ENCODE measurements at places on chromosomes 11 and 22.

DNA sequence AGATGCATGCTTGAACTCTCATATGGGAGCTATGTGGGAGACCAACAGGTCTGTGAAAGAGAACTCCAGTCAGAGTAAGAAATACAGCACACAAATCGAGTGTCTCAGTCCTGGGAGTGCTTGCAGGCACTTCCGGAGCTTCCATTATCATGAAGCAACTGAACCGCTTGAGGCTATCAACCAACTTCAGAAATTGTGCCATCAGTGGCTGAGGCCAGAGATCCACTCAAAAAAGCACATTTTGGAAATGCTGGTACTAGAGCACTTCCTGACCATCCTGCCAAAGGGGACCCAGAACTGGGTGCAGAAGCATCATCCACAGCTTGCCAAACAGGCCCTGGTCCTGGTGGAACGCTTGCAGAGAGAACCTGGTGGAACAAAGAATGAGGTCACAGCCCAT, 33.4 kb downstream of the GAB2 start:
- DNase-seq = no peak

- no peak for DNase-seq
Observed at GRCh38 chr22:19520566-19521305, 3.5 kb downstream of the CLDN5 start.

DNA sequence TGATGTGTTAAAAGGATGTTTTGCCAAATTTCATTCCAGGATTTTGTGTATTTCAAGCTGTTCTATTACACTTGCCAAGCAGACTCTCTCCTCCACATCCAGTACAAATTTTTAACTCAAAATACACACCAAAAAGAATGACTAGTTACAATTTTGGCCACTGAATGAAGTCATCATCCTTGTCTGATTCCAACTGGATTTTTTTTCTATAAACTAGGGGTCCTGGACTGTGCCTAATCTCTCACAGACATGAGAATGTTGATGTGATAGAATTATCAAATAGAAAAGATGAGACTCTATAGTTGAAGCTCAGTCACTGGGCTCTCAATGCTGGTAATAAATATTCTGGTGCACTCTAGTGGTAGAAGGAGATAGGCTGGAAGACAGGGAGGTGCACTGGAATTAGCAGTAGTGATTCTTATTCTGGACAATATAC, 85.8 kb downstream of the FANCF start:
- peak; percentile 11 for DNase-seq

DNA sequence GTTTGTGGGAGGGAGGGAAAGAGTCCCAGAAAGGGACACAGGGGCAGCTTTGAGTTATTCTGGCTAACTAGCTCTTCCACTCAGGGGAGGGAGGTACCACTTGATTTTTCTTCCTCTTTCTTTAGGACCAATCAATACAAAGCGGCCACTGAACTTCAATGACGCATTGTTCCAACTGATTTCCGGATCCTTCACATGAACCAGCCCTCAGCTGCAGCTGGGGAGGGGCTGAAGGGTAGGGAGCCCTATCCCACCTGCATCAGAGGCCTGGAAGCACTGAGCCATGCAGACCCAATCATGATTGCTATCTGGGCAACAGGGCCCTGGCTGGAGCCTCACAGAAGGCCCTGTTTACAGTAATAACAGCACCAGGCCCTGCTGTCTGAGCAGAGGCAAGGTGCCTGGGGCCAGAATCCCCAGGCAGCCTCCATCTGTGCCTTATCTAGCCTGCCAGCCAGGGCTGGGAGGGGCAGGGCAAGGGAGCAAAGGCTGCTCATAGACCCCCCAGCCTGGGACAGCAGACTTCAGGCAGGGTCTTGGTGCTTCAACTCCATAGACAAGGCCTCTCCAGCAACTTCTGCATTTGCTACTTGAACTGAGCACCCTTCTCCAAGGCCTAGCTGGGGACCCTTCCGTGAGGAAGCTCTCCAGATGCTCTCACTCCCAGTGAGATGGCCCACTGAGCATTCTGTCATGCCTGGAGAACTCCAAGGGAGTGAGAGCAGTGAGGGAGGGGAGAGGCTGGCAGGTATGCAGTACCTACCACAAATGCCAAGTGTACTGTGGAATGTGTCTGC, 22.5 kb downstream of the CLPB start:
- DNase-seq = no peak

Data from Daoy (cell line).